ENCODE measurements at places on chromosomes 2 and 18. TPM values are rescaled to one million over a fixed set of nuclear protein-coding genes. Genes with fewer than 3 reads are reported as not detected.

GMCL1 gene
- total RNA-seq: 9.6 TPM

DLX1 gene
- total RNA-seq: not detected

CRYGB gene
- not detected for total RNA-seq

INO80C gene
- 7.4 TPM for total RNA-seq

RSAD2 gene
- 0.43 TPM for total RNA-seq

SMAD7 gene
- 33.7 TPM for total RNA-seq

RTKN gene
- 9.4 TPM for total RNA-seq

MC4R gene
- total RNA-seq: not detected

CFC1 gene
- not detected for total RNA-seq

TOGARAM2 gene
- total RNA-seq: under 0.01 TPM

DSEL gene
- total RNA-seq: 60.4 TPM

SNTG2 gene
- total RNA-seq: not detected

LHCGR gene
- not detected for total RNA-seq

ABCB11 gene
- not detected for total RNA-seq

TEKT4 gene
- total RNA-seq: not detected

FRZB gene
- 0.14 TPM for total RNA-seq

OSR1 gene
- total RNA-seq: 6.6 TPM

POTEE gene
- total RNA-seq: not detected

RBM43 gene
- 3.0 TPM for total RNA-seq

CHRNG gene
- not detected for total RNA-seq

SPEG gene
- 9.9 TPM for total RNA-seq

BMP10 gene
- 0.44 TPM for total RNA-seq

MYO3B gene
- under 0.01 TPM for total RNA-seq

CAPN14 gene
- not detected for total RNA-seq

GALNT3 gene
- total RNA-seq: 4.6 TPM

LDLRAD4 gene
- 0.14 TPM for total RNA-seq

PPP1R7 gene
- total RNA-seq: 54.7 TPM
